ENCODE measurements at places on chromosomes 11 and 22. TPM values are rescaled to one million over a fixed set of nuclear protein-coding genes. Genes with fewer than 3 reads are reported as not detected.

Gene KDELR3
- 19.1 TPM for total RNA-seq

Gene ELFN2
- total RNA-seq: 5.6 TPM

Gene OSBP
- total RNA-seq: 27.8 TPM

Gene C11orf86
- total RNA-seq: 73.3 TPM

Gene POTEH
- total RNA-seq: not detected

Gene EFCAB6
- total RNA-seq: 0.42 TPM

Gene TPBGL
- 0.17 TPM for total RNA-seq

Gene OR52N2
- not detected for total RNA-seq

Gene MS4A3
- total RNA-seq: not detected

Gene UBASH3B
- 31.4 TPM for total RNA-seq

Gene CCDC179
- total RNA-seq: not detected

Gene SYT7
- total RNA-seq: 0.93 TPM

Gene IL17RA
- 7.4 TPM for total RNA-seq

Gene ELMOD1
- 0.25 TPM for total RNA-seq

Gene RBM7
- 21.0 TPM for total RNA-seq

Gene CAT
- 35.4 TPM for total RNA-seq
